ENCODE measurements at places on chromosomes 2 and 18.

DNA sequence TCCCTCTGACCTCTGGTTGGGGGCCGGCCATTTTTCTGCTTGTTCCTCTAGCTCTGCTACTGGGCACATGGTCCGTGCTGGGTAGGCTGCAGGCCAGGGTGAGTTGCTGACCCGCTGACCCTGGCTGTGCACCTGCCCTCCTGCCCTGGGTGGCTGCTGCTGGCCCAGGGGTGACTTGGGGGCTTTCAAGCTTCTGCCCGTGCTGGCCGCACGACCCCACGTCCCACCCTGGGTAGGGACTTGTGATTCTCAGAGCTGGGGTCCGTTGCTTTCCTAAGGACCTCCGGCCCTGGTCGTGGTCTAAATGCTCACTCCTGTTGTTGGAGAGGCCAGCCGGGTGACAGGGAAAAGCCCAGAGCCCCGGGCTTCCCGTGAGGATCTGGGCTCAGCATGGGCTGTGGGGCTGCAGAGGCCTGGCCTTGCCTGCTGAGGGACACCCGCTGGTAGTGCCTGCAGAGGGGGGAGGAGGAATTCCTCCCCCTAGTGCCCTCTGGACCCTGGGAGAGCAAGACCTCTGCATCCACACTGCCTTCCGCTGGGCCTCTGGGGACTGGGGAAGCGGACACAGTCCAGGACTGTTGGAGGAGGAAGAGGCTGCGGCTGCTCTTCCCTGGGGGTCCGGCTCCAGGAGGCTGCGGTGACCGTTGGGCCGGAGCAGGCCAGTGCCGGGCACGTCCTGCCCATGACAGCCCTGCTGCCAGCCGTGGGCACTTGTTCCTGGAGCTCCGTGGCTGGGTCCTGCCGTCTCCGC lies 6.3 kb upstream of the GAL3ST2 start:
- DNase-seq = no peak

GRCh38 chr2:159797543-159798375 lies at the start of gene CD302:
Gene CD302, minus strand, starts transcription at chr2:159798208. Its CDS starts 10 bp downstream, at chr2:159798198.
- peak; percentile 56 for DNase-seq

GRCh38 chr2:216315802-216316603 lies 56.3 kb downstream of the MARCHF4 start:
- DNase-seq = no peak

GRCh38 chr2:207088276-207088675 lies 77.5 kb downstream of the KLF7 start:
- no peak for DNase-seq

DNA sequence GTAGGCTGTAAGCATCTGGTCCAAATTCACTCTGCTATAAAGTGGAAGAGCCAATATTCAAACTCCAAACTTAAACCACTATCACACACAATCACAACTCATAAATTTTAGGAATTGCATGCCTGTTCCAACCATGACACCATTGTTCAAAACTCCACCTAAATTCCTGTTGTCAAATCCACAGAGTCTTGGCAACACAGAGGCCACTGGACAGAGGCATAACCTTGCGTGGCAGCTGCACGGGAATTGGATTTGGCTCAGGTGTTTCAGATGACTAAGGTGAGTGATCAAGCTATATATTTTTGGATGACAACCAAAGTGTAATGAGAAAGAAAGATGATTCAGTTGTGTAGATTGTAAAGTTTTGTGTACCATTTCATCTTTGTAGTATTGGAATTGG lies 422.7 kb upstream of the TNP1 start:
- DNase-seq = no peak

GRCh38 chr2:123415678-123416077 lies 609.4 kb upstream of the CNTNAP5 start:
- DNase-seq = no peak

GRCh38 chr2:128438586-128438985 lies 119.9 kb upstream of the HS6ST1 start:
- DNase-seq = no peak

DNA sequence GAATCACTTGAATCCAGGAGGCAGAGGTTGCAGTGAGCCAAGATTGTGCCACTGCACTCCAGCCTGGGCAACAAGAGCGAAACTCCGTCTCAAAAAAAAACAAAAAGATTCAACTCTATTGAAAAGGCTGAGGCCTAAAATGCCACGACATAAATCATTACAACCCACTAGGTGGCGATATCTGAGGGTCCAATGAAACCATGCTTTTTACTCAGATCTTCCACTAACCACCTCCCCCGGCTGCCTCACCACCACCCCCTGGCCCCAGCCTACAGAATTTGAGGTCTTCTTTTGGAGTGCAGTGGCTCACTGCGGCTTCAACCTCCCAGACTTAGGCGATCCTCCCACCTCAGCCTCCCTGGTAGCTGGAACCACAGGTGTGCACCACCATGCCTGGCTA lies 57.5 kb downstream of the AP1S3 start:
- DNase-seq = peak; percentile 76
